ENCODE measurements at places on chromosomes 16 and 17. TPM values are rescaled to one million over a fixed set of nuclear protein-coding genes. Genes with fewer than 3 reads are reported as not detected.

Gene THUMPD1
- total RNA-seq: 18.3 TPM

Gene MSLN
- 0.91 TPM for total RNA-seq

Gene ABCA9
- total RNA-seq: 13.0 TPM

Gene CTRB1
- total RNA-seq: not detected

Gene CLEC16A
- total RNA-seq: 24.6 TPM

Gene OTOP3
- not detected for total RNA-seq

Gene TPSG1
- not detected for total RNA-seq

Gene ITGB3
- total RNA-seq: 3.3 TPM

Gene PROCA1
- 1.3 TPM for total RNA-seq

Gene PRSS36
- 1.4 TPM for total RNA-seq

Gene DPEP1
- not detected for total RNA-seq

Gene HIGD1B
- 18.3 TPM for total RNA-seq

Gene SP6
- 0.16 TPM for total RNA-seq

Gene SHISA9
- total RNA-seq: 0.30 TPM

Gene SOX15
- 1.9 TPM for total RNA-seq

Gene DHRS7B
- total RNA-seq: 33.4 TPM

Gene KRTAP2-2
- total RNA-seq: not detected

Gene SPATA22
- 0.44 TPM for total RNA-seq

Gene MRPL45
- total RNA-seq: 39.5 TPM

Gene BAHCC1
- total RNA-seq: 7.3 TPM

Gene VKORC1
- total RNA-seq: 39.5 TPM

Gene NOG
- 0.41 TPM for total RNA-seq

Gene KRTAP4-3
- total RNA-seq: not detected

Gene NSF
- 29.0 TPM for total RNA-seq

Gene TCAP
- 5,825 TPM for total RNA-seq

Gene KRTAP9-8
- not detected for total RNA-seq

Gene MEFV
- total RNA-seq: 0.49 TPM

Gene ZPBP2
- total RNA-seq: not detected

Measured in left ventricle myocardium inferior (tissue), 1 donor.